ENCODE measurements at places on chromosomes 4 and X. TPM values are rescaled to one million over a fixed set of nuclear protein-coding genes. Genes with fewer than 3 reads are reported as not detected.

GDPD2 gene
- total RNA-seq = not detected

FAM193A gene
- 24.3 TPM for total RNA-seq

GRK4 gene
- total RNA-seq = 4.6 TPM

AVPR2 gene
- not detected for total RNA-seq

RRH gene
- 0.14 TPM for total RNA-seq

TLR1 gene
- total RNA-seq = 0.44 TPM

LSM6 gene
- 36.4 TPM for total RNA-seq

UGT2B15 gene
- not detected for total RNA-seq

ZFP92 gene
- under 0.01 TPM for total RNA-seq

PNMA6F gene
- not detected for total RNA-seq

FNIP2 gene
- total RNA-seq = 33.1 TPM

SH3RF1 gene
- total RNA-seq = 67.0 TPM

SH3D19 gene
- 3.5 TPM for total RNA-seq

PWWP3B gene
- 0.44 TPM for total RNA-seq

ZNF732 gene
- under 0.01 TPM for total RNA-seq

EDA gene
- 0.22 TPM for total RNA-seq

RTL9 gene
- total RNA-seq = 0.57 TPM

TLR3 gene
- total RNA-seq = 1.7 TPM

RPS6KA6 gene
- under 0.01 TPM for total RNA-seq

SH2D1A gene
- total RNA-seq = not detected

CNGA1 gene
- not detected for total RNA-seq

SMIM10 gene
- total RNA-seq = 3.7 TPM

PNCK gene
- total RNA-seq = not detected

TAF7L gene
- total RNA-seq = 1.1 TPM

SCML1 gene
- total RNA-seq = 11.0 TPM

RIPPLY1 gene
- total RNA-seq = not detected

HTRA3 gene
- 7.3 TPM for total RNA-seq

TMPRSS11B gene
- total RNA-seq = not detected

PDCL2 gene
- not detected for total RNA-seq

PIGA gene
- total RNA-seq = 17.5 TPM

MID1 gene
- 4.6 TPM for total RNA-seq

BEX3 gene
- total RNA-seq = 115 TPM

BGN gene
- 23.3 TPM for total RNA-seq

Data from placental pericyte (primary cell).